ENCODE measurements at places on chromosomes 12 and 14.

DNA sequence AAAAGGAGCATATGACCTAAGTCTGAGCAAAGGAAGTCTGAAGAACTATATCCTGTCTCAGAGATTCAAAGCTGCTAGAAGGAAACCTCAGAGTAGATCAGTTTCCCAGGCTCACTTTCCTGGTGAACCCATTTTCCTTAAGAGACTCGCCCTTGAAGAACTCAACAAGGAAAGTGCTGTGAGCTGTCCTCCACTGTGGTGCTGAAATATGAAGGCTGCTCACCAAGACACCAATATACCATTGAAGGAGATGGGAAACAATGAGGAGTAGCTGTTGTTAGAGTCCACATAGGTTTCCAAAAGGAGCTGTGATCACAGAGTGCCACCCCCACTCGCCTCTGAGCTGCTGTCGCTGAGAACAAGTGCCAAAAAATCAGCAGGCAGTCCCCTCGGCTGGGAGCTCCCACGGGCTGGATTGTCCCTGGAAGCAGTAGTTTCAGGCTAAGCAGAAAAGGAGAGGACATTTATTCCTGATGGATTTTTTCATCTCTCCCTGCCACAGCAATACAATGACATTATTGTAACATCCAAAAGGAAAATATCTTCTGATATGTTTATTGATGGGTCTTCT, 282.1 kb downstream of the RPS29 start:
- no peak for DNase-seq

DNA sequence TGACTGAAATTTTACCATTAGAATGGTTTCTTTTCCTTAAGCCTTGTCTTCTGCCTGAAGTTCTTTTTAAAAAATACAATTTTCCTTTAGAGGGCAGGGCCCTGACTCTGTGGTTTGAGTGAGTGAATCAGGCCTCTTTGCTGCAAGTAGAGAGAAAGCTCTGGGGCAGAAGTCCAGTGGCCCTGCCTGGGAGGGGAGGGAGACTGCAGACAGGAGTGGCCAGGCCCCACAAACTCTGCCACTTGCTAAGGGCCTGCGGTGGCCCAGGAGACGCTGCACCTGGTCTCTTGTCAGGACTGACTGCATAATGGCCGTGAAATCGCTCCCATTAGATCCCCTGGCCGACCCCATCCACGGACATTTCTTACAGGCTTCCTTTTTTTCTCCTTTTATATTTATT, 25.5 kb downstream of the TSPAN11 start:
- no peak for DNase-seq

DNA sequence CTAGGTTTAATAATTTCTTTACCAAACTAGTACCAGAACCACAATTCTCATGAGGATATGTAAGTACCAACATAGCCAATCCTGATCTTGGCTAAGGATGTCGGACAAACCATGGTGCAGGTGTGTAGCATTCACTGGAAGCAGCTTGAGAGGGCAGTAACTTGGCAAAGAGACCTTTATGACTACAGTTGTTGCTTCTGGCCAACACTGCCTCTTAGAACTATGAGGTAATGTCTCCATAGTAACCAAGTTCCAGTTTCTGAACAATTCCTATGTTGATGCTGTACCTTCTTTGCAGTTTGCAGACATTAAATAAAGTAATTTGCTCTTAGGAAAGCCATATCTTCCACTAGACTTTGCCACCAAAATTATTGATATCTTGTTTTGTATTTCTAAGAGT, at the start of gene LMNTD1:
Gene LMNTD1, minus strand, starts transcription at position 186 of the 400 bp plus-strand sequence. CDS start 324 bp downstream, outside the sequence.
- no peak for DNase-seq

DNA sequence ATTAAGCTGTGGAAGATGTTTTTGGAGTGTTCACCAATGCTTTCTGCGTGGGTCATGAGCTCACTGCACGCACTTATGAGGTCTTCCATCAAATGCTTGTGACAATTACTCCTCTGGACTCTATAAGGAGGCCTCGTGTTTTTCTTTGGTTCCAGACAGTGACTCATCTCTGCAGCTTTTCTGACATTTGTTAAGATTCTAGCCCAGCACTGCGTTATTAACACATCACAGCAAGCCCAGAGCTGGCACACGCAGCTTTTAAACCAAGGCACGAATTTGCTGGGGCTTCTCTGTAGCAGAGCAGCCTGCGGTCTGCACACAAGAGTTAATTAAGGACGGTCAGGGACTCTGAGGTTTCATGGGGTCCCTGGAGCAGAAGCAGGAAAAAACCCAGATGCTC, 16.9 kb downstream of the MEG3 start:
- no peak for DNase-seq

DNA sequence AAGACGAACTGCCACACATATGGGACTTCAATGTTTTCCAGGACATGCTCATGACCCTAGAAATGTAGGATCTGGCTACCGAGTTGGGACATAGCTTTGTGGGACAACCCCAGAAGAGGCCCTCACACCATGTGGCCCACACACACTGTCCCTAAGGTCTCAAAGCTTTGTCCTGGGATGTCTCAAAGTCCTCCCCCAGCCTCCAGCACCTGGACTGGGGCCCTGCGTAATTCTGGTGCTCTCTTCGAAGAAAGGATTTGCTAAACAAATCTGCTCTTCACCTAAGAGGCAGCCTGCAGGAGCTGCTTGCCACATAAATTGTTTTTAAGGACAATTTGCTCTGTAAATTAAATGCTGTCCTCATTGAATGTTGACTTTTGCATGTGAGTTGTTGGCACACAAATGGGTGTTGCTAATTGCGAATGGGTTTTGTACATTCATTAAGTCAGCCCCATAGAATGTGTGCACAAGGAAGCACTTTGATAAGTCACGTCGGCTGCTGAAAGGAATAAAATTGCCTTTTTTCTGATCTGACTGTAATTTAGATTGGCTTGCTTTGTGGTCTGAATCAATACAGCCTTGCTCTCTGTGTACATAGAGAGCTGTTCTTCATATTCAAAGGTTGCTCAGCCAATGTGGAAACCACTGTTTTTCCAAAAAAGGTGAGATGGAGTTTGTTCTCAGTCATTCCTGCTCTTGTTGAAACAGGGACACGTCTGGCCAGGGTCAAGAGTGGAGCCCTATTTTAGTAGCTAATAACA, 161.6 kb upstream of the PWP1 start:
- no peak for DNase-seq

DNA sequence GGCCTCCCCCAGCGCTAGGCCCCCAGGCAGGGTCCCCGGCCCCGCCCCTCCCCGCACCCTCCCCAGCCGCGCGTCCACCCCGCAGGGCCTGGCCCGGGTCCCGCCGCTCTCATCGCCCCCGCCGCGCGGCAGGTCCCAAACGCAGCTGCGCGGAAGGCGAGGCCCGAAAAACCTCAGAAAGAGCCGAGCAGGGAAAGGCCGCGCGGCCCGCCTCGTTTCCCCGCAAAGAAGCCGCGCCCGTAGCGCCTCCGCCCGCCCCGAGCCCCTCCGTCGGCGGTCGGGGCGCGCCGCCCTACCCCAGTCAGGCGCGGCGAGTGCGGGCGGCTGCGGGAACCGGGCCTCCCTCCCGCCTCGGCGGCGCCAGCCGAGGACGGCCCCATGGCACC, 324 bp downstream of the POLE start:
- DNase-seq = no peak

DNA sequence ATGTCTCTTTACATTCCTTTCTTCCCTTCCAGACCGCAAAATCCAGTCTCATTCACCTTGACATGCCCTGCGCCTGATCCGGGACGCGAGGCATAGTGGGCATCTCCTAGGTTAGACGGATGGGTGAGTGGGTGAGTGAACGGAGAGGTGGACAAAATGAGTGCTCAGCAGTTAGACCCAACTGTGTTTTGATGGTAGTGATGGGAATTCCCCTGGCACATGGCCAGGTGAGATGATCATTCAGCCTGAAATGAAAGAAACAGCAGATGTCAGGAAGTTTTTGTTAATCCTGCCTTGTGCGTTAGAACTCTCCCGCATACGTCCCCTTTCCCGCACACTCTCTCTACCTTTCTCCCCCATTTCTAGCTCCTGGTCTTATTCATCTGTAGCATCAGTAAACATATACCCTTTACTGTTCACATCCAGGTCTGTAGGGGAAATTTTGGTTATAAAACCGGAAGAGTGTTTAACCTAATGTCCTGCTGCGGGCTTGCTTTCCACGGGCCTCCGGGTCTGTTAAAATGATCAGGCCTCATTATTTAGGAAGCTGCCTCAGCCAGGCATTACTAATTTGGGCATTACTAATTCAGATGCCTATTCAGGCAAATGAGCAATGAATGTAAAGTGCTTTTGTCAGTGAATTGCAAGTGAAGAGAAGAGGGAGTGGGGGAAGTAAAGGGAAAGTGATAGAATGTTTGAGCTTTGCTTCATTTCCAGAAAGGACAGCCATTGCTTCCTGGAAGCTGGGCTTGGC, 172.8 kb downstream of the ETV6 start:
- DNase-seq = no peak

DNA sequence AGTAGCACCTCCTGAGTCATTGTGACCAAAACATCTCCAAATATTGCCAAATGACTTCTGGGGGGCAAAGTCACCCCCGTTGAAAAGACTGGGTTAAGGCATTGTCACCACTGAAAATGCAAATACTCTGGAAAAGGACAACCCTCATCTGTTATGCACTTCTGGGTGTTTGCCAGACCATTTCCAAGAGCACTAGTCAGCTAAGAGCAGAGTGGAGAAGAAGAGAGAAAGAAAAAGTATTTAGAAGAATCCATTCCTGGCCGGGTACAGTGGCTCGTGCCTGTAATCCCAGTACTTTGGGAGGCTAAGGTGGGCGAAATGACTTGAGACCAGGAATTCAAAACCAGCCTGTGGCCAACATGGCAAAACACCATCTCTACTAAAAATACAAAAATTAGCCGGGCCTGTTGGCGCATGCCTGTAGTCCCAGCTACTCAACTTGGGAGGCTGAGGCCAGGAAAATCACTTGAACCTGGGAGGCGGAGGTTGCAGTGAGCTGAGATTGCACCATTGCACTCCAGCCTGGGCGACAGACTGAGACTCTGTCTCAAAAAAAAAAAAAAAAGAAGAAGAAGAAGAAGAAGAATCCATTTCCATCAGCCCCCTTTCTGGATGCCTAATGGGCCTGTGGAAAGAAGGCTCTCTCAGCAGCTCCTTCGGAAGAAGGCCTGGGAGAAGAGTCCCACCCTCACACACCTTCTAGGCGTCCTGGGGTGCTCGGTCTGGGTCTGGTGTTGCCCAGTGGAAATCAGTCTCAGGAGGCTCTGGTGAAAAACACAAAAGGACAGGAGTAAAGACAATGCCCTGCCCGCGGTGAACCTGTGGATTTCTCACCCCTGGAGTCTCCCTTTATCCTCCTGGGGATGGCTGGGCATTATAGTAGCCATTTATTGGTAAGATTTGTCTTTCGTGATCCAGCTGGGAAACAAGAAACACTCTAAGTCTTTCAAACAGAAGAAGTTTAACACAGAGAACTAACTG, 3.5 kb upstream of the LTBR start:
- no peak for DNase-seq

DNA sequence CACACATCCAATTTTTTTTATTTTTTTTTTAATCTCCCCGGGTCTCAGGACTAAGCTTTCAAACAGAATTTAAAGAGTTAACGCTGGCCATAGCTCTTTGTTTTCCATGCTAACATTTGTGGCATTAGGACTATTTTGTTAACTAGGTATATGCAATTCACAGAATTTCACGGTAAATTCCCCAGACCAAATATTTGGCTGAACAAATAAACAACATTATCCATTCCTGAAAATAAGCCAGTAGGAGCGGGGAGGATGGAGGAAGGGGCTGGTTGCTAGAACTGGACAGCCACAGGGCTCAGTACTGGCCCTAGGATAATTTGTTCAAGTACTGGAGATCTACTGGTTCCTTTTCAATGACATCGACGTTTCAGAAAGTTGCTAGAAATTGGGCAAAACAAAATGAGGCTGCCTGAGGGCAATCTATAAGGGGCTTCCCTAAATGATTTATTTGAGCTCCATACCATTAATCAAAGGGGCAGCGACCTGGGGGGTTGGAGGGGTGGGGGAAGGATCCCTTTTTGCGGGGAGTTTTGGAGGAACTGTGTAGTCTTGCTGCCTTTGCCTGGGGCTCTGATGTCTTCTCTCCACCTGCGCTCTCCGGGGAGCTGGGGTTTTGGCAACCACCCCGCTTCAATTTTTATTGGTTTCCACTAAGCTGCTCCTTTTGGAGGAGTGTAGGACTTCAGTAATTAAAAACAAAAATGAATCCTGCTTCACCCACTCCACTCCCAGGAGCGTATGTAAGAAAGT, 9.0 kb downstream of the BMP4 start:
- no peak for DNase-seq

- DNase-seq = no peak
Observed at GRCh38 chr12:28611449-28611848, 421.2 kb downstream of the CCDC91 start.

Data from germinal center (tissue), 1 donor.